Panc1 (cell line): ENCODE measurements at places on chromosomes 11 and 22. TPM values are rescaled to one million over a fixed set of nuclear protein-coding genes. Genes with fewer than 3 reads are reported as not detected.

The NRIP3 gene
- total RNA-seq, result 22.8 TPM

The BTBD18 gene
- total RNA-seq, result not detected

The PKDREJ gene
- not detected for total RNA-seq

The SHANK3 gene
- 7.6 TPM for total RNA-seq

The DDTL gene
- not detected for total RNA-seq

The TMEM25 gene
- total RNA-seq, result 6.7 TPM

The IL10RA gene
- 0.41 TPM for total RNA-seq

The APOA4 gene
- total RNA-seq, result not detected
